ENCODE measurements at places on chromosomes 12 and 14.

- DNase-seq, result no peak
These were observed 56.7 kb downstream of the FAM222A start for GRCh38 chr12:109770104-109770860.

GRCh38 chr12:57148469-57149244 is 1.2 kb upstream of the LRP1-AS start:
- no peak for DNase-seq

GRCh38 chr12:69386921-69387320 is 27.4 kb downstream of the YEATS4 start:
- no peak for DNase-seq

GRCh38 chr14:24875991-24876878 is 173.7 kb downstream of the STXBP6 start:
- no peak for DNase-seq

GRCh38 chr12:75482646-75483045 is 2.1 kb downstream of the GLIPR1 start:
- no peak for DNase-seq

GRCh38 chr12:119307747-119308146 is 26.8 kb upstream of the CCDC60 start:
- DNase-seq, result no peak

DNA sequence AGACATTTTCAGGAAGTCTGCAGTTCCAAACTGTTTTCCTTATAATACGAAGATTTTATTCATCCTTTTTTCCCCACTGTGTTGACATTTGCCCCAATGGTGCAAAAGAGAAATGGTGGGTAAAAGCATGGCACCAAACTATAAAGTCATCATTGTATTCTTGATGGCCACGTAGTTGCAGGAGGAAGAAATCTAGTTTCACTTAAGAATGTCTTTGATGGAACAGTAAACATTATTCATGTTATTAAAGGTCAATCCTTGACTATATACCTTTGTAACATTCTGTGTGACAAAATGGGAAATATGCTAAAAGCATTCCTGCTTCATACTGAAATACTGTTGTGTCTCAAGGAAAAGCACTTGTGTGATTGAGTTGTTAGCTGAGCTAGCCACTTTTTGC is 80.1 kb downstream of the PRKCH start:
- no peak for DNase-seq

DNA sequence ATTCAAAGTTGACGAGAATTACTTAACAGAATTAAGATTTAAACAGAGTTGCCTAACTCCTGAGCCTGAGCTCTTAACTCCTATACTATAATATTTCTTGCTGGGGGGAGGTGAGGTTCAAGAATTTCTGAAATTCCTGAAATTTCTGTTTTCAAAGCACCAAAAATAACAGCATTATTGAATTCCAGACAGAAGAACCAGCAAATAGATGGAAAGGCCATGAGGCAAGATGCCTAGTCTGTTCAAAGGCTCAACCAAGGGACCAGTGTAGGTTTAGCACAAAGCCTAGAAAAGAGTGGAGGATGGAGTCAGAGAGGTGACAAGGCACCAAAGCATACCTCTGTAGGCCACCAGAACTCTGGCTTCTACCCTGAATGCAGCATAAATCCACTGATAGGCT is 76.4 kb downstream of the PPP1R12A start:
- DNase-seq, result no peak

DNA sequence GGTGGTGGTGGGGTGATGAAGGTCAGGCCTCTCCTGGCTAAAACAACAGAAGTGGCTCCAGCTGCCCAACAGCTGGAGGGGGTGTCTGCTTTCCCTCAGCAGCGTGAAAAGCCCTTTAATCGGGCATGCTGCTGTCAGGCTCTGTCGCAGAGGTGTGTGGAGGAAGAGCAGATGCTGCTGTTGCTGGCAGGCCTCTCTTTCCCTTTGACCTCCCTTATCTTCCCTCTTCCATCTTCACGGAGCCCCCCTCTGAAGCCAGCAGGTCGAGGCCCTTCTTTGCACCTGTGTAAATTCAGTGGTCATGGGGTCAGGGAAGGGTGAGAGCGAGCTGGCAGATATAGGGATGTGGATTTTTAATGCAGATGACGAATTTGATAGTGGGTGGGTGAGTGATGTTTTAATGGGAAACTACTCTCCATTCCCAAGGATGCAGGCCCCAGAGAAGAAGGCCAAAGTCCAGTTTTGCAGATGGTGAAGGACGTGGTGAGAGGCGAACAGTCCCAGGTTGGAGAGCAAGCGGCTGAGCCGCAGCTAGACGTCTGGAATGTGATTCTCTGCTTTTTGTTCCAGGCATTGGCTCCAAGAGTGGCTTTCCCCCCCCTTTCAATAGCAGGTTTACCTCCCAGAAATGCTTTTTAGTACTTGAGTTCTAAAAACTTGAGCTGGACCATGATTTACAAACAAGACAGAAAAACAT is 64.0 kb downstream of the SMOC1 start:
- no peak for DNase-seq

GRCh38 chr14:101374373-101375338 is 186.6 kb upstream of the DIO3 start:
- no peak for DNase-seq

DNA sequence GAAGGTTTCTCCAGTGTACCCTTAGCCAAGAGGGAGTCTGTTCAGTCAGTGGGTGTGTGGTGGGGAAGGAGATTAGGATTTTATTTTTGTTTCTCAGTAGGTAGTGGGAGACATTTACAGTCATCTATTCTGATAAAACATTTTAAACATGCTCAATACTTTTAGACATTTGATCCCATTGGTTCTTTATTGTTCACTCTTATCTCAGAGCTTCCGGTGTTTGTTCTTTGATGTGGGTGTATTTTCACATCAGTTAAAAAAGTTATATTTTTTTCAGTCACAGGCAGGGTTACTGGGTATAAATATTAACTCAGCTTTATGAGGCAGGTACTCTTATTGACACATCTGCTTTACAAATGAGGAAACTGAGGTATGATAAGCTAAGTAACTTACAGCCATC is 43.3 kb upstream of the LRRK2 start:
- no peak for DNase-seq

DNA sequence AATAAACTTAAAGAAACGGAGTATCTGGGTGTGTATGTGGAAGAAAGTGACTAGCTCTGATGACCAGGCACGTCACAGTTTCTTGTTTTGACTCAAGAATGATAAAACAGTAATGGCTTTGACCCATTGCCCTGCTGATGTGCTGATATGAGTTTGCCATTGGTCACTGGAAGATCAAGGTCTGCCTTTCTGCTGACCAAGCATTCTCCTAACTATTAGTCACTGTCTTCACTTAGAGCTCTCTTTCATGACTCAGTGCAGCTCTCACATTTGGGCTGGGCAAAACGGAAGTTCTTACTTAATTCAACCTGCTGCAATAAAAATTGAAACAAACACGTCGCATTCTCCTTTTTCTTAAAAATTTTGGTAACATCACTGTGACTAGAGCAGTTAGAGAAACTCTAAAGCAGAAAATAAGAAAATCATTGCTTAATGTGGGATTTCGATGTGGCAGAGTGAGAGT is 366.7 kb downstream of the BTG1 start:
- DNase-seq, result peak; percentile 21

GRCh38 chr12:100346660-100347059 is 10.2 kb upstream of the SLC17A8 start:
- DNase-seq, result no peak

GRCh38 chr14:58740379-58740935 is 102.7 kb downstream of the DACT1 start:
- no peak for DNase-seq

DNA sequence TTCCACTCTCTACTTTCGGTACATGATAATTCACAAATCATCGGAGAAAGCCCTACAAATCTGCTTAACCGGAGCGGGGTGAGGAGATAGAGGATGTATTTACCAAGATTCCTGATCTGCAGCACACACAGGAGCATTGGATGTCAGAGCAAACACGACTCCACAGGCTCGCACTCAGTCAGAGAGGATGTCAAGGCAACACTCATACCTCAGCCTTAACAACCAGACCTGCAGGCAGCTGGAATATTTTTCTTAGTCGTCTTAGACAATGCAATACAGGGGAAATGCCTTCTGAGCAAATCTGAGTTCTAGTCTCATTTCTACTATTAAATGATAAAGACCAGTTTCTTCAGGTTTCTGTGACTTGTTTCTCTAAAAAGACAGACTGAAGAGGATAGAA is 159.3 kb upstream of the CPNE8 start:
- no peak for DNase-seq

GRCh38 chr12:105428793-105429395 is 98.4 kb downstream of the C12orf75 start:
- no peak for DNase-seq

- peak; percentile 81 for DNase-seq
These were observed at the start of gene P2RX7 for GRCh38 chr12:121132601-121133481. P2RX7 (plus strand) TSS chr12:121132876; CDS start chr12:121132971, 95 bp downstream.
